Stimulated activated CD4-positive, alpha-beta T cell treated with anti-CD3 and anti-CD28 coated beads, Interleukin-1b, Interleukin-23, amount 100 ng/mL, for 24 hours (primary cell): ENCODE measurements at places on chromosomes 11 and 22.

- DNase-seq, result no peak
Observed at GRCh38 chr11:19241260-19242178, 774 bp upstream of the E2F8 start.

GRCh38 chr11:114131461-114131864 lies 72.0 kb downstream of the ZBTB16 start:
- DNase-seq, result no peak

DNA sequence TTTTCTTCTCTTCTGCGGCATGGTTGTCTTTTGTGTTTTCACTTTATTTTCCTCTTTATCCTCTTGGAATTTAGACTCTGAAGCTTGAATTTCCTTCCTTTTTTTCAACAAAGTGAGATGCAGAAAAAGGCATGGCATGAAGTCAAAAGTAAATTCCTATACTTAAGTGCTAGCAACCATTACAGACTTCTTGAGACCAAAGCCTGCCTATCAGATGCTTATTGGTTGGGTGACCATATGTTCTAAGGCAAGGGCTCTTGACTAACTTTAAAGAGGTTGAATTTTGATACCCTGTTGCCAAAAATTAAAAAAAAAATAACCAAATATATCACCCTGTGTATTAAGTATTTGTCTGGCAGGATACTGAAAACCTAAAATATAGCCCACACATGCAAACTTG lies 237.4 kb downstream of the TMEM135 start:
- DNase-seq, result no peak

- DNase-seq, result no peak
Observed at GRCh38 chr11:7489376-7489775, 4.1 kb downstream of the OLFML1 start.

DNA sequence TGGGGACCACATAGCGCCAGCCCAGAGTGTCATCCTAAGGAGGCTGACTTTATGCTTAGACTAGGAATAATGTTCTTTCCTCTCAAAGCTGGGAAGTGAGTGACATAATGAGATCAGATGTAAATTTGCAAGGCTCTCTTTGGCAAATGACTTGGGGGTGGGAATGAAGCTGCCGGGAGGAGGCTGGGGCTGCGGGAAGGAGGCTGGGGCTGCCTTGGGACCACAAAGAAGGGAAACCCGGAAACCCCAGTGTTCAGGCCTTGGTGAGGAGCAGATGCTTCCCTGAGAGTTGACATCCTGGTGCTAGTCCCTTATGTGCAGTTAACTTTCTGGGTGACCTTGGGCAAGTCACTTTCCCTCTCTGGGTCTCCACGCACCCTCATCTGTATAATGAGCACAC lies 182.0 kb downstream of the CHST1 start:
- no peak for DNase-seq

DNA sequence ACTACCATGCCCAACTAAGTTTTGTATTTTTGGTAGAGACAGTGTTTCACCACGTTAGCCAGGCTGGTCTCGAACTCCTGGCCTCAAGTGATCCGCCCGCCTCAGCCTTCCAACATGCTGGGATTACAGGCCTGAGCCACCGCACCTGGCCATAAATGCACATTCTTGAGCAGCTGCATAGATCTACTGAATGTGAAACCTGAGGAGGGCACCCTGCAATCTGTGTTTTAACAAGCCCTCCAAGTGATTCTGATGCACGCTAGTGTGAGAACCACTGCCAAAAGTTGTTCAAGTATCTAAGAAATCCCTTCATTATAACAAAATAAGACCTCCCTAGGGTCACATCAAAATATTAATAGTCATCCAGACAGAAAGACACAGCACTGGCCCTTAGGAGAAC lies 89.3 kb downstream of the RDX start:
- DNase-seq, result no peak

DNA sequence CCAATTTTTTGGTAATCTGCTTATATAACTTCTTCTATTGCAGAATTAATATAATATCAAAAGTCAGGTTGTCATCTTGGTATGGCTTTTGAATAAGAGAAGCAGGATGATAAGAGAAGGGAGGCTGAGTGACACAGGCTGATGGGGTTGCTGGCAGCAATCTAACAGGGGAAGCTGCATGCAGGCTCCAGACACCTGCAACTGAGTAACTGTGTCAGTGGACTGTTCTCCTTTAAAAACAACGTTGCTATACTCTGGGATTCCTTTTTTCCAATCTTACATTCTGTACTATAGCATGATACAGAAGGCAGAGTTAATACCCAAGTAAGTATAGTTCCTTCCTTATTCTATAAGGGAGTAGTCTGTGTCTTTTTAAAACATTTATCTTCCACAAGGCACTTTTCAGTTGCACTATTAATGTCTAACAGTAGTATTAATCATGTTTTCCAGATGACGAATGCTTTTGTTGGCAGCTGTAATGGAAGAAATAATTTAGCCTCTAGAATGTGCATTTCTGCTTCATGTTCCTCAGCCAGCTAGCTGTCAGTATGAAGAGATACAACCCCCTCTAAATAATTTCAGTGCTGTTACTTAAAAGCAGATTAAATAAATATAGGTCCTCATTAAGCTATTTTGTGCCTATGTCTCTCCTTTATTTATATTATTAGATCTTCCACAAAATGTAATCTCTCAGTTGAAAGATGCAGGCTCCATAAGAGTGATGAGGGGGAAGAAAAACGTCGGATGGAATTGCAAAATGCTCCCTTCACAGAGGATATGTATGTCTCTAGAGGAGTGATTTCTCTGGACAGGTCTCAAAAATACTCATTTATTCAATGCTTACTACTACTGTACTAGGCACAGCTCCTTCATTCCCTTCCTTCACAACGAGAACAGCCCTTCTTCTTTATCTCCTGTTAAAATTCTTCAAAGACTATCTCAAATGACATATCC lies 50.8 kb downstream of the ATG16L2 start:
- DNase-seq, result no peak

DNA sequence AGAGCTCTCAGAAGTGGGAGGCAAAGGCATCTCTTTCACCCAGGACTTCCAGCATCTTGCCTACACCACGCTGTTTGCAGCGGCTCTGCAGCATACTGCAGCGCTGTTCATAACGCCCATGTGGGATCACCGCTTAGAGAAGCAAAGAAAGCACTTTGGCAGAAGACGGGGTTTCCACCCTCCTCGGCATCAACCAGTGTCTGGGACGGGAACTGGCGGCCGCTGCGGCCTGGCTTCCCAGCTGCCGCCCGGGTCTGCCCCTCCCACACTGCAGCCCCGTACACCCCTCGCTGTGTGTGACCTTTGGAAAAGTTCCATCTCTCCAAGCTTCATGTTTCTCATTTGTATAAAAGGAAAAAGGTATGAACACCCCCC lies 545 bp upstream of the TIRAP start:
- DNase-seq, result no peak

DNA sequence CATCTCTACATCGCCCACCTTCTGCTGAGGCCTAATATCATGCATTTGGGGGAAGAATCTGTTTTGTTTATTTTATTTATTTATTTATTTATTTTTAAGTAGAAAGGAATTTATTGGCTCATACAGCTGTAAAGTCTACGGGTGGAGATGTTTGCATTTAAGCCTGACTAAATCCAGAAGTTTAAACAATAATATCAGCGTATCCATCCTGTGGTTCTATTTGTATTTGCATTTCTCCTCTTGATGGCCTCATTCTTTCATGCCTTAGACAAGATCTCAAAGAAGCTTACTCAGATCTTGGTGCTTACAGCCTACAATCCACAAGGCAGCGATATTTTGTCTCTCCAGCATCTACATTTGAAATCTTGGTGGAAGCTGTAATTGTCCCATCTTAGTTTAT lies 67.1 kb upstream of the CARD18 start:
- DNase-seq, result no peak

DNA sequence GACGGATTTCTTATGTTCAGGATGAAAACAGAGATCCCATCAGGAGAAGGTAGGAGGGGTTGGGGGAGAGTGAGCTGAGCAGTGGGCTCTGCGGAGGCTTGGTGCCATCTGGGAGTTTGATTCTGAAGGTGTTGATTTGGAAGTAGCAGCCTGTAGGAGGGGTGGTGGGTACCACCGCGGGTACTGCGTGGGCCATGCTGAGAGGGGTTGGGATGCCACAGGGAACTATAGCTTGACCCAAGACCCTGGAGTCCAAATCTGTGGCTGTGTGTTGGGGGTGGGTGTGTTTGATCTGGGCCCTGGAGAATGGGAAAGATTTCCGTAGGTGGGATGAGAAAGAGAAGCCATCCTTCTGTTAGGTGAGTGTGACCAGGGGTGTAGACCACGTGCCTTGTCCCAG lies 5.0 kb downstream of the INCENP start:
- no peak for DNase-seq

DNA sequence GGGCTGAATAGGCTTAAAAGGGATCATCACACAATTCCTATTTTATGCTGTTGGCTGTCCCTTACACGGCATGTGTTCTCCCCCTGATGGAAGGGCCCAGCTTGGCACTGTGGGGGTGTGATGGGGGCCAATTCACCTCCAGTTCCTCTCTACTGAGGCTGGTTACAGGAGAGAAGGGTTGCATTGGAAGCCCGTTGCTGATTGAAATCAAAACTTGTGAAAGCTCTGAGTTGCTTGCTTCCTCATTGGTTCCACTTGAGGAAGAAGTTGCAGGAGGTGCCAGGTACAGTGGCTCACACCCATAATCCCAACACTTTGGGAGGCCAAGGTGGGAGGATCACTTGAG lies 13.3 kb upstream of the PRG2 start:
- DNase-seq, result no peak

DNA sequence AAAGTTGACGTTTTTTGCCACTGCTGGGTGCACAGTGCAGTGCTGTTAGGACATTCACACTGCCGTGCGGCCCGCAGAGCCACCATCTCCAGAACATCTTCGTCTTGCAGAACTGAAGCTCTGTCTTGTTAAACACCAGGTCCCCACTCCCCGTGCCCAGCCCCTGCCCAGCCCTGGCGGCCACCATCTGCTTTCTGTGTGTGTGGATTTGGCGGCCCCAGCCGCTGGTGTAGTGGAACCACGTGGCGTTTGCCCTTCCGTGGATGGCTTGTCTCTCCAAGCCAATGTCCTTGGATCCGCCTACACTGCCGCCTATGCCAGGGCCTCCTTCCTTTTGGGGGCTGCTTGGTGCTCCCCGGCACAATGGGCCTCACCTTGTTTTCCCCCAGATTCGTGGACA lies 8.2 kb upstream of the MUC5AC start:
- no peak for DNase-seq

DNA sequence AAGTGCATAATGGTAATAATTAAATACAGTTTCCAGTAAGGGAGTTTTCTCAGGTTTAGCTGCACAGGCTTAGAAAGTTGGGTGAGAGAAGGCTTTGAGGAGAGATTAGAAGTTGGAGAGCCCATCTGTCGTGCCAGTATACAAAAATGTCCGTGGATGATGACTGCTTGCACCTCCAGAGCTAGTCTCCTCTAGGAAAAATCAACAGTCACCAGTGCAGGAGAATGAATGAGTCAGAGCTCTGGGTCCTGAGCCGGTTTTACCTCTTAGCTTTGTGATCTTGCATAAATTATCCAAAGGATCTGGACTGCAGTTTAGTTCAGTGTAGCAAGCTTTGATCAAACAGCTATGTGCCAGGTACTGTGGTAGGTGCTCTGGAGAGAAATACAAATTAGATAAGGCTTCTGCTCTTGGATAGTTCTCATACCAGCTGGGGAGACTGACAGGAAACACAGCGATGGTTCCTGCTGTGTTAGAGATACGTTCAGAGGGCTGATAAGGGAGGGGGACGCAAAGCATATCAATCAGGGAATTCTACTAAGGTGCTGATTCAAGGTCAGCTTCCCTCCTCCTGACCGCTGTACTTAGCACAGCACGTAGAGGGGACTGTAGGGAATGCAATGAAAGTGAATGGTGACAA lies 125.9 kb downstream of the TEAD1 start:
- no peak for DNase-seq

DNA sequence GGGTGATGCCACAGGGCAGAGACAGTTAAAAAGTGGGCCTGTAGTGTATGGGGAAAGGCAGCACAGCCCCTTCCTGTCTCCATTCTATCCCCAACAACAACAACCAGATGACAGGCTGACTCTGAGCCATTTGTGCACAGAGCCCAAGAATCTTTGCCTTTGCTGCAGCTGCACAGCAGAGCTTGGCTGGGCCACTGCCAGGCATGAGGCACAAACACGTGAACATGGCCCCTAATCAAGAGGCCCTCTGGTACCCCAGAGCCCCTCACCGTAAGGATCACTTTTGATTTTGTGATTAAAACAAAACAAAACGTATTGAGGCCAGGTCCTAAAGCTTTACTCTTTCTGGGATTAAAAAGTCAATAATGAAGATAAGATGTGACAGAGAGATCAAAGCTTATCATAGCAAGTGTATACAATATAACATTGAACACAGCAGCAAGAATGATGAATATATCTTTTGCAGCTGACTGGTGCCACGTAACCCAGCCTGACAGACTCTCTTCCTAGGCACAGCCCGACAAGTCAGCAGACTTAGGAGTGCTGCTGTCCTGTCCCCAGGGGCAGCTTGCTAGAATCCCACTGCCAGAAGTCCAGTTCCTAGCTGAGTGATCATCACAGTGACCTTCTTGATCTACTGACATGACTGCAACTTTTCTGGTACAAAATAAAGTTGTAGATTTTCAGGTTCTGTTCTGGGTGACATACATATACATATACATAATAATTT lies 117.8 kb downstream of the SERGEF start:
- no peak for DNase-seq

GRCh38 chr11:104866815-104867214 lies 31.4 kb downstream of the CASP12 start:
- DNase-seq, result no peak

DNA sequence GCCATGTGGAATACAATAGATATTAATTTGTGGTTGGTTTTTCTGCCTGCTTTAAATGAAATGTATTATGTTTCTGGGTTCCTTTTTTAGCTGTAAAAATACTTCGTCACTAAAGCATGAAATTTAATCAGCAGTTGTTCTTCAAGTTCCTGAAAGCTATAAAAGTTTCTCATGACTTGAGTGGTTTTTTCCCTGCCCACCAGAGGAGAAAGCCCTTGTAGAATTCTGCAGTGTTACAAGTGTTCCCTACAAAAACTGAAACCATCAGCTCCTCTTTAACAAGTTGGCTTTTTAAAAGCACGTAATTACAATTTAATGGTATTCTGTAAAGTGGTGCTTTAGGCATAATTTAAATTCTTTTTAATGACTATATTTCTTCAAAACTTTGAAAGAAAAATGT lies 56.2 kb downstream of the PANX1 start:
- no peak for DNase-seq

GRCh38 chr22:35872451-35872850 lies 154.8 kb downstream of the APOL5 start:
- no peak for DNase-seq

- DNase-seq, result no peak
Observed at GRCh38 chr11:113373981-113374560, 13.5 kb upstream of the ANKK1 start.

GRCh38 chr11:39768214-39768613 lies 1691.2 kb downstream of the LRRC4C start:
- DNase-seq, result no peak
